ENCODE measurements at places on chromosomes 2 and 18.

DNA sequence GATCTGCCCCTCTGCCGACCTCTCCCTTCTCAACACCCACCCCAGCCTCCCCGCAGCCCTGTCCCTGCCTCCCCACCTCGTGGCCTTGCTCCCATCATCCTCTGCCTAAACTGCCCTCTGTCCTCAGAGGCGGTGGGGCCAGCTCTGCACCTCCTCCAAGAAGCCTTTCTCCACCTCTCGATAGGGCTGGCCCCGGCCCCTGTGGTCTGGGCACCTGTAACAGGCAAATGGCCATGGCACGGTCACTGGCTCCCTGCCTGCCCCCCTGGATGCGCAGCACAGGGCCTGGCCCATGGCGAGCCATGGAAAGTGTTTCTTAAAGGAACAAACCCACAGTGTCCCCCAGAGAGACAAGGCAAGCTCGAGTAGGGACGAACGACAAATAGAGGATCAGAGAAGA, 42.0 kb downstream of the MYO7B start:
- no peak for ATAC-seq

DNA sequence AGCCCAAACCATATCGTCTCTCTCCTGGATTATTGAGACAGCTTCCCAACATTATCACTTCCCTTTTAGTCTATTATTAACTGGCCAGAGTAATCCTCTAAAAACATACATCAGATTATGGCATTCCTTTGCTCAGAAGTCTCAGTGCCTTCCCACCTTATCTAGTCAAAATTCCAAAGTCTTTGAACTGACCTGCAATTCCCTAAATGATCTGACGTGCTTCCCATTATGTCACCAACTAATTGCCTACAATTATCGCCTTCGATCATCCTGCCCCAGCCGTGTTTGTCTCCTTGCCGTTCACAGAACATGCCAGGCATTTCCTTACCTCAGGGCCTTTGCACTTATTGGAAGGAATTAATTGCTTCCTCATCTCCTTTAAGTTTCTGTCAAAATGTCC, 332.4 kb downstream of the IRS1 start:
- no peak for ATAC-seq

GRCh38 chr2:73914667-73915066, 12.0 kb upstream of the DGUOK start:
- no peak for ATAC-seq

DNA sequence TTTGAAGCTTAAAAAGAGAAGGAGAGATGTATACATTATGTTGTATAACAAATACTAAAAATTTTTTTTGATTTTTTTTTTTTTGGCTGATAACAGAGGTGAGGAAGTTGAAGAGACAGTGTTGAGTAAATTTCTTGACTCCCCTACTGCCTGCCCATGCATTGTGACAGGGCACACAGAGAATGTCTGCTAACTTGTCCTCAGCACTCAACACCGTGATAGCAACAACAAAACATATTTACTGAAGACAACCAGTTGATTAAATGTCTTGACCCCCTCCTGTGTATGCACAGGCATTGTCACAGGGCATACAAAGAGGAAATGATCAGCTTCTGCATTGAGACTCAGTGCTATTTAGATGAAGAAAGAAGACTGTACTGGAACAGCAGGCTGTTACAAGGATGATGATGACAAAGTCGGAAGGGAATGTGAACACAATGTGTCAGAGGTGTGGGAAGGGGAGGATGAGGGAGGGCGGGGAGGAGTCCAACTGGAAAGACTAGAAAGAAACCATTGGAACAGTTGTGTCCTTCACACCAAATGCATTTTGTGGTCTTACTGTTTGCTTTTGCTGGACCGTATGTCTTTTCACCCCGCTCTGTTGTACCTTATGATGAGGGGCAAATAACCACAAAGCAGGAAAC, 89.5 kb downstream of the CERS6 start:
- ATAC-seq = no peak

GRCh38 chr18:58205443-58206160, 161.6 kb downstream of the NEDD4L start:
- no peak for ATAC-seq

DNA sequence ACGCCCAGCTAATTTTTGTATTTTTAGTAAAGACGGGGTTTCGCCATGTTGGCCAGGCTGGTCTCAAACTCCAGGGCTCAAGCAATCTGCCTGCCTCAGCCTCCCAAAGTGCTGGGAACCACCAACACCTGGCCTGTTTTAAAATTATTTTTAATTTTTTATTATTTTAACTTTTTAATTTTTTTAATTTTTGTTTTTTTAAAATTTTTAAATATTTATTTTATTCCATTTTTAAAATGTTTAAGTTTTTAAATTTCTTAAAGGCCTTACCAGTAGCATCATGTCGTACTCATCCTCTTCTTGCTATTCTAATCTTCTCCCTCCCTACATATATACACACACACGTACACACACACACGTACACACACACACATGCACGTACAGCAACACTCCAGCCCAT, 1.4 kb downstream of the LYG1 start:
- ATAC-seq = no peak

- no peak for ATAC-seq
Measured at GRCh38 chr18:64888956-64889355, 740.1 kb upstream of the LINC00305 start.

DNA sequence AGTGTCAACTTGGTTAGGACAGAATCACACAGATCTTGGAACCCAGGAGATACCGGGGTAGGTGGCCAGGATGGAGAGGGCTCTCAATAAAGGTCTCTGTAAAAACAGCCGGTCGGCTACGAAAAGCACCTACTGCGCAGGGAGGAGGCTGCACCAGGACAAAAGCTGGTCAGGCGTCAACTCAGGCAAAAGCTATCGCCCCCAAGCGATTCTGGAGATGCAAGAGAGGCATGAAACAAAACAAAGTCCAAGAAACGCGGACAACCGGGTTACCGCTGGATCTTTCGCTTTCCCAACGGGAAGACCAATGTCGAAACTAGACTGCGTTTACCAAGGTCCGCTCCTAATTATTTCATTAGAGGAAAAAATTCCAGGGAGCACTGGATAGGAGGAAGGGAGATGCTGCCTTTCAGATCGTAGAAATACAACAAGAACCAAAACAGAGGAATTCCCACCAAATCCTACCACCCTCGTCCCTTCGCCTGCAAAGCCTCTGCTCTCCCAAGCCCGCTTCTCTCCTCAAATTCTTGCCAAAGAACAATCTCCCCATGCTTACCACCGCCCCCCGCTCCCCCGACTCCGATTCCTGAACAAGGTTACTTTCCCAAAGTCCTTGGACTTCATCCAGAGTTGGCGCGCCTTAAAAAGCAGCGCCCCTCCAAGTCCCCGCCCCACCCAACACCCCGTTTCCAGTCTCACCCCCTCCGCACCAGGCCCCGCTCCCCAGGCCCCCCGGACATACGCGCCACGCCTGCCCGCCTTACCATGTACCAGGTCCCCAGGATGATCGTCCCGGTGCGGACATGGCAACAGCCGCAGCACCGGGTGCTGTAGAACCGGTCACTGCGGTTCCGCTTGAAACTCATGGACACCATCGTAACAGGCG, 539 bp downstream of the LAPTM4A start:
- ATAC-seq = peak; percentile 17

GRCh38 chr2:196601430-196602306, 37.8 kb upstream of the CCDC150 start:
- no peak for ATAC-seq

DNA sequence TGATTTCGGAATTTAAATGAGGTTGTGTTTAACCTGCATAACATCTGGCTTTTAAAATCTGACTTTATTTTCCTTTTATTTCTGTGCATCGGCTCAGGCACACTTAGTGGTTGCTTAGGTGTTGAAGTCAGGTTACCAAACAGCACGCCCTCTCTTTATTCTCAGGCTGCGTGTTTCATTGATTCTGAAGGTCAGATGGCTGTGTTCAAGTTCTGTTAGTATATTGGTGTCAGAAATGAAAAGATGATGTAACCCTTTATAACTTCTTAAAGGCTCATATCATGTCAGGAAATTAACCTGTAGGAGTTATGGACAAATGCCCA, 246.5 kb downstream of the LDLRAD4 start:
- peak; percentile 6 for ATAC-seq

GRCh38 chr2:136383167-136383566, 265.2 kb upstream of the CXCR4 start:
- ATAC-seq = no peak

DNA sequence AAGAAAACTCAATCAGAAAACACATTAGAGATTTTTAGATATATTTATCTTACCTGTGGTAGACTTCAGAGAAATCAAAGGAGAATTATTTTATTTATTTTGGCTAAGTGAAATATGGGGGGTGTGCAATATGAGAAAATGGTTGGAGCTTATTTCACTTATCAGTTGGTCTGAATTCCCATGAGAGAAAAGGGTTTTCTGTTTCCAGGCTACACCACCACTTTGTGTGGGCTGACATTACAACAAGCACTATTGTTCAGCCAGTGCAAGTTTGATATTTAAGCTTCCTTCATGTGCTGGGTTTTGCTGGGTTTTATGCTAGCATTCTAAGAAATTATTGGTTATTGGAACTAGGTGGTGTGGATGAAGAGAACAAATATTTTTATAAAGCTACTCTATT, 33.5 kb downstream of the RMND5A start:
- ATAC-seq = no peak

DNA sequence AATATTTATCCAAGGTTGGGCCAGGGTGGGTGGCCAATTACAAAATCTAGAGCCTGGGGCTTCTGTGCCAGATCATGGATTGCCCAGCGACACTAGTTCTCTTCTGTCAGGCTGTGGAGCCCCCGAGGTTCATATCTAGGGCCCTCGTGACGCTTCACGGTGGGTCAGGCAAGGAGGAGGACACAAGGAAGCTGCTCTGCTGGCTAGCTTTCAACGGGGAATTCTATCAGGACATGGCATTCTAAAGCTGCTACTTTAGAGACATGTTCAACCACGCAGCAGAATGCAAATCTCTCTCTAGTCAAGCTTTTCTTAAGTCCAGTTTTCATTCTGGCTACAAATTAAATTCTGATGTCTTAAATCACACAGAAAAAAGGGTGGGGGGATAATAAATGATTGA, 180.2 kb downstream of the THADA start:
- ATAC-seq = no peak

- no peak for ATAC-seq
Measured at GRCh38 chr2:28449126-28449487, 46.8 kb upstream of the PLB1 start.

DNA sequence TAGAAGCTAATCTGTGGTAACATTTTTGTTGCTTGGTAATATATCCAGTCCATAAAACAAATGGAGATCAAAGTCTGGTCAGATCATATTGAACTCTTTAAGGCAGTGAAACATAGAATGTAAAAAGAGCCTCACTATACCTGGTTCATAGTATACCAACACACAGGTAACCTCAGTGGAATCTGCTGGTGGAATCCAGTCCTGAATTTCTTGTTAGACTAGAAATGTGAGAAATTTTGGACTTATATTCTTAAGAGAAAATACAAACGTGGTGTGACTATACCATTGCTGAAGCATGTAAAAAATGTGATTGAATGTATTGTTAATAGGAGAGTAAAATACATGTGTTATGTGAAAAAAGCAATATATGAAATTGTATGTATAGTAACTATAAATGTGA, 46.1 kb upstream of the GRHL1 start:
- no peak for ATAC-seq
